ENCODE measurements at places on chromosomes 7 and 10.
A peak's percentile ranks its signal among the peaks of the same experiment; 100 is the strongest.

DNA sequence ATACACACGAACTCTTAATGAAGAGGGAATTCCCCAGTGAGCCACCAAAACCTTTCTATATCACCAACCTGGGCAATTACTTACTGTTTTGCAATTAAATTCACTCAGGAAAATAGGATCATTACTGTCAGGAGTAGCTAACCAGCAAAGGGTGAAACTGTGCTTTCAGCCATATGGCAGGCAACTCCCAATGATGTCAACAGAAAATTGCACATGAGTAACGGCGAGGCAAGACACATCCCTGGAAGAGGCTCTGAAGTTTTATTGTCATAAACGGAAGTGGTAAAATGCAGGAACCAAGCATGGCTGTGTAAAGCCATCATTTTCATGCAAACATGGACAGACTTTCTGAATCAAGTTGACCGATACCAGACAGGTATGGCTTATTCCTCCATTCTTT is 548.9 kb upstream of the AUTS2 start:
- no peak for DNase-seq

DNA sequence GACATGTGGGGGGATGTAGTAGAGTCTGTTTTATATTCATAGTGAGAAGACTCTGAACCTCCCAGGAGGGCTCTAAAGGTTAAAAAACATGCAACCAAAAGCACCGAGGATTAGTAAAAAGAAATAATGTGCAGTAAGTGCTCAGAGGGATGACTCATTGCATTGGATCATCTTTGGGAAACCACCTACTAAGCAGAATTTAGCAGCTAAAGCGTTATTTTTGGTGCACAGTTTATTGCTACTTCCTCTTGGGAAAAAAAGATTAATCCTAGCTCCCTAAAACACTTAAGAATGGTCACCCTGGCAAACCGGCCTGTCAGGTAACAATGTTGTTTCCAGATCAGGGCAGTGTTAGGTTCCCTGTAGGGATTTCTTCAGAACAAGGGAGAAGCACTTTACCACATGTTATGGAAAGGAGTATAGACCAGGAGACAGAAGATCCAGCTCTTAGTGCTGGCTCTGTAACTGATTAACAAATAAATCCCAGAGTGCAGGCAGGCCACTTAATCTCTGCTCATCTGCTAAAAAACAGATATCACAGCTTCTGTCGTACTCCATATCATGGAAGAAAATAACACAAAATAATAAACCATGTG is 44.8 kb upstream of the FAM133B start:
- DNase-seq = no peak

DNA sequence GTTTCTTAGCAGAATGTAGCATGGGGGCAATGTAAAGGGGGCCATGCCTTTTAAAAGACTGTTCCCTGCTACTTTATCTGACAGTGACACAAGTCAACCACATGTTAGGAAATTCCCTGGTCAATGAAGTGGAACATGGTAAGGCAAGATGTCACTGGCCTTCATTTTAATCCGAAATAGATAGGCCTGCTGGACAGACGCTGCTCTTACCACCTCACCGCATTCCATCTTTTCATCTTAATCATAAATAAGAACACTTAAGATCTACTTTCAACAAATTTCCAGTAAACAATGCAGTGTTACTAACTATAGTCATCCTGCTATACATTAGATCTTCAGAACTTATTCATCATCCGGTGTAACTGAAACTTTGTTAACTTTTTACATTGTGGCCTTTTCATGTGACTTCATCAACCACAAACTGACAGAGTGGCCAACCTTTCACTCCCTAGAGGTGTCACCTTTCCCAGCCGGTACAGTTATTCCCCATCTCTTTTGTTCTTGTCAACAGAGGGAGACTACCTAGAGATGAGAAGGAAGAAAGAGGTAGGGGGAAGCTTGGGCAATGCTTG is 15.6 kb downstream of the ASB4 start:
- no peak for DNase-seq

- DNase-seq = peak; percentile 24
Measured at GRCh38 chr10:16809074-16809718, 8.0 kb downstream of the RSU1 start.

DNA sequence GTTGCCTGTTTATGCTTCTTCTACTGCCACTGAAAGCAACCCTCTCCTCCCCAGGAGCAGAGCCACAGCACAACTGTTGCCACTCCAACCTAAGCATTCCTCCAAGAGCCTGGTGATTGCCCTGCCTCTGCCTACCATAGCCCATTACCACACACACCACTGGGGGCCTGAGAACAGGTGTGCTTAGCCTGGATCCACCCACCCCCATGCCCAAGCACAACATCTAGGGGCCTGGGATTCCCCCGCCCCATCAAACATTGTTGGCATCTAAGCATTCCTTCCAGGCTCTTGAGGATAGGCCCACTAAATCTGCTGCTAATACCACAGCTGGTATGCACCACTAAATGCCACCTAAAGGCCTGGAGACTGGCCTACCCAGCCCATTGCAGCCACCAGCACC is 43.3 kb upstream of the ASAH2 start:
- no peak for DNase-seq

- no peak for DNase-seq
Measured at GRCh38 chr10:12748186-12748585, 253.3 kb downstream of the CCDC3 start.

GRCh38 chr7:74074770-74075169 is 8.8 kb upstream of the LIMK1 start:
- no peak for DNase-seq

GRCh38 chr10:102878629-102879028 is 9.4 kb downstream of the AS3MT start:
- no peak for DNase-seq

DNA sequence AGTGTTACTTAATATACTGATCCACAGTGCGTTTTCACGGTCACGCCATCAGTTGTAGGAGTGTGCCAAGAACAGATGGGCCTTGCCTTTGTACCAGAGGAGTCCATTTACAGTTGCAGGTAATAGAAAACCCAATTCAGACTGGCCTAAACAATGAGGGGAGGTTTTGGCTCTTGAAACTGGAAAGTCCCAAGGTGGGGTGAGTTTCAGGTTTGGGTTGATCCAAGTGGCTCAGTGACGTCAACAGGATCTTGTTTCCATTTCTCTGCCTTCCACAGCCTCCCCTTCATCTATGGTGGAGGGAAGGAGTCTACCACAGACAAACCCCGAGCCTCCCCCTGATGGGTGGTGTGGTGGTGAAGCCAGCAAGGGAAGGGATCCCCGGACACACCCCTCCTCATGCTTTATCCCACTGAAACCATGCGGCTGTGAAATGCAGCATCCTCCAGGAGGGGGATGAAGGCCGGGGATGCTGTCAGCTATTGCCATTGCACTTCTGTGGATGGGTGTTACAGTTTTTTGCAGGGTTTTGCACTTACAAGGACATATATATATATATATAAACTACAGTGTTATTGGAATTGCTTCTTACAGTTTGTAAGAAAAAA is 14.8 kb upstream of the SH2D4B start:
- no peak for DNase-seq

DNA sequence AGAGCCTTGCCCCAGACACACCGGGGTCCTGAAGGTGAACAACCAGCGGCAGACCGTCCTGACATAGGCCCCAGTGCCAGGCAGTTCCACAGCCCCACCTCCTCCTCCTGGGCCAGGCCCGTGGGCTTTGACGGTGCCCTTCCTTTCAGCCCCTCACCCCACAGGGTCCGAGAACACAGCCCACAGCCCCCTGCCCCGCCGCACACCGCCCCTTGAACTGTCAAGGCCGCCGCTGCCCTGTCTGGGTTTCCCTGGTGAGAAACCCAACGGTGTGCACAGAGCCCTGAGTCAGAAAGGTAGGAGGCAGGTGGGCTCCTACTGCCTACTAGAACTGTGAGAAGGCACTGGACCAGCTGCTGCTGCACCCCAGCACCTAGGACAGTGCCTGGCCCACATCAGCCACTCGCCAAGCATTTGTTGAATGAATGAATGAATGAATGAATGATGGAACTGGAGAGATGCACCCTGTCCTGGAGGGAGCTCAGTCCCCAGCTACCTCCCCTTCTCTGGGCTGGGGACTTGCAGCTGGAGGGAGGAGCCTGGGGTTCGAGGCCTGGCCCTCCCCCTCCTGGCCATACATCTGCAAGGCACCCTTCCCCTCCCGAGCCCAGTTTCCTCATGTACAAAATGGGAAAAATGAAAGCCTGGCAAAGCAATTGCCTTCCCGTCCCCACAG is 117.9 kb downstream of the SLIT1 start:
- DNase-seq = no peak

DNA sequence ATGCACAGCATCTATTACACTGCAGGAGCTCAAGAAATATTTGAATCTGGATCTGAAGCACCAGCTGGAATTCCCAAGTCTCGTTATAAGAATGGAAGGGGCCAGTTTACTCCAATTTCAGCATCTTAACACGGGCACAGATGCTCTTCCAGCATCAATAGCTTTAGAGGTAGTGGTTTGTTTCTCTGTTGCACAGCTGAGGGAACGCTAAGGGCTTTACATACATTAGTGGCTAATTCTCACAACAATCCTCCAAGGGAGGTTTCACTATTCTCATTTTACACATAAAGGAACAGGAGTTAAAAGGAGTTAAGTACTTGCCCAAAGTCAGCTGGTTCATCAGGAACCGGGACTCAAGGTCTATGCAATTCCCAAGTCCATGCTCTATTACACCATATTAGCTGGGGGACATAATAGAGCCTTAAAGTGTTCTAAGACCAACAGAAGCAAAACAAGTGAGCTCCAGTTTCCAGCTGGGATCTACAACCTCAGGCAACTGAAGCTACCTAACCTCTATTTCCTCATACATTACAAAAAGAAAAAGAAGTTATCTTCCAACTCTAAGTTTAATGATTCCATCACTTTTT is 9.9 kb downstream of the XPNPEP1 start:
- DNase-seq = no peak

DNA sequence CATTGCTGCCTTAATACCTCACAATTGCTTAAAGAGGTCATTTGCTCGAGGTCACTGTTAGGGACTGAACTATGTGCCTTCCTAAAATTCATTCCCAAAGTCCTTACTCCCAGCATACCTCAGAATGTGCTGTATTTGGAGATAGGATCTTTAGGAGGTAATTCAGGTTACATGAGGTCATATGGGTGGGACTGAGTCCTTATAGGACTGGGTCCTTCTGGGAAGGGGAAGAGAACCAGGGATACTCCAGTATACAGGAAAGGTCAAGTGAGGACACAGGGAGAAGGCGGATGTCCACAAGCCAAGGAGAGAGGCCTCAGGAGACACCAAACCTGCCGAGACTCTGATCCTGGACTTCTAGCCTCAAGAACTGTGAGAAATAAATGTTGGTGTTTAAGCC is 253.3 kb downstream of the PRPF18 start:
- no peak for DNase-seq

DNA sequence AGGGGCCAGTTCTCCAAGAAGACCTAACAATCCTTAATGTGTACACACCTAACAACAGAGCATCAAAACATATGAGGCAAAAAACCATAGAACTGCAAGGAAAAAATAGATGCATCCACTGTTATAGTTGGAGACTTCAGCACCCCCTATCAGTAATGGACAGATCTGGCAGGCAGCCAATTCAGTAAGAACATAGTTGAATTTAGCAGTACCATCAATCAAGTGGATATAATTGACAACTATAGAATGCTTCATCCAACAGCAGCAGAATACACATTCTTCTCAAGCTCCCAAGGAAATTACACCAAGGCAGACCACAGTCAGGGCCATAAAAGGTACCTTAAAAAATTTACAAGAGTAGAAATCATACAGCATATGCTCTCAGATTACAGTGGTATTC is 42.2 kb downstream of the POLL start:
- DNase-seq = no peak

DNA sequence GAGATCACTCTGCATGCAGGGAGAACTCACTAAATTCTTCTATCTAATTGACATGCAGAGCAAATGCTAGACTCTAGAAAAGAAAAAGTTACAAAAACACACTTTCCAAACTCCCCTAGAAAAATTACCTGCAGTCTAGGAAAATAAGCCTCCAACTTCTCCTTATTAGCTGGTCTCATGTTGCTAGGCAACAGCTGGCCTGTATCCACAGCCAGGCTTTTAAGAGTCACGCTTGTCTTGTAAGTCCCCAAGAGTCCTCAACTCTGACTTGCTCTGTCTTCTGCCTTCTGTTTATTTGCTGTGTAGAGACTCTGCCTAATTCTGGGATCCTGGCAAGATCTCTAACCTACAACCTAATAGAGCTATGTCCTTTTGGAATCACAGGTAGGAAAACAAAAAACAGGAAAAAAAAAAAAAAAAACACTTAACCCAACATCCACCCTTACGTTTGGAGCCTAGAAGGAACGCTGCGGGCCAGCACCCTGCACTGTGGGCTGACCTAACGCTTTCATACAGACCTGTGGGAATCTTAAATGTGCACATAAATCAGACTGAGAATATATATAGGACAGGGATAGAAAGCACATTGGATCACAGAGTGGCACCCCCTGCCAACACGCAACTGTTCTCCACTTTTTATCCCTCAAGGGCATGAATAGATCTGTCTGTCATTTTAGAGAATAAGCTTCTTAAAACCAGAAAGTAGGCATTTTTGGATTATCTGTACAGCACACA is 117.0 kb upstream of the PTPRZ1 start:
- no peak for DNase-seq

GRCh38 chr10:43570971-43571370 is 3.4 kb downstream of the ZNF239 start:
- no peak for DNase-seq

- no peak for DNase-seq
Measured at GRCh38 chr7:135195968-135196629, 15.2 kb downstream of the WDR91 start.

- DNase-seq = no peak
Measured at GRCh38 chr7:144528536-144529045, 125.1 kb upstream of the NOBOX start.

GRCh38 chr10:77500754-77501151 is 136.9 kb downstream of the KCNMA1 start:
- no peak for DNase-seq

DNA sequence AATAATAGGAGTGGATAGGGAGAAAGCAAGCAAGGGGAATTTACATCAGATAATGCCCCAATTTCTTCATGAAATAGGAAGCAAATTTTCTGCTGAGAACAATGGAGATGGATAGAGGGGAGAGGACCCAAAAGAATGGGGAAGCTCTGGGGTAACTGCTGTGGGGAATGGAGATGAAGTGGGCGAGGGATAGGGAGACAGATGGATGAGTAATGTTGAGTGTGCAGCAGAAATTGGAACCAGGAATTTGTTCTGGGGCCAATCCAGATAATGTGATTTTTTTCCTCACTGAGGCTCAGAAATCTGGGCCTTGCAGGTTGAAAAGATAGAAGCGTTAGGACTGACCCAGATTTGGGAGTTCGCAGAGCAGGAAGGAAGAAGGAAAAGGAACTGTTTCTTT is 24.5 kb upstream of the MRC1 start:
- DNase-seq = no peak
